Activated naive CD4-positive, alpha-beta T cell treated with anti-CD3 and anti-CD28 coated beads, Interleukin-2, amount 50 U/mL, for 16 hours (primary cell): ENCODE measurements at places on chromosomes 6 and 20.

- DNase-seq = no peak
Measured at GRCh38 chr20:50982363-50982762, 23.7 kb downstream of the MOCS3 start.

DNA sequence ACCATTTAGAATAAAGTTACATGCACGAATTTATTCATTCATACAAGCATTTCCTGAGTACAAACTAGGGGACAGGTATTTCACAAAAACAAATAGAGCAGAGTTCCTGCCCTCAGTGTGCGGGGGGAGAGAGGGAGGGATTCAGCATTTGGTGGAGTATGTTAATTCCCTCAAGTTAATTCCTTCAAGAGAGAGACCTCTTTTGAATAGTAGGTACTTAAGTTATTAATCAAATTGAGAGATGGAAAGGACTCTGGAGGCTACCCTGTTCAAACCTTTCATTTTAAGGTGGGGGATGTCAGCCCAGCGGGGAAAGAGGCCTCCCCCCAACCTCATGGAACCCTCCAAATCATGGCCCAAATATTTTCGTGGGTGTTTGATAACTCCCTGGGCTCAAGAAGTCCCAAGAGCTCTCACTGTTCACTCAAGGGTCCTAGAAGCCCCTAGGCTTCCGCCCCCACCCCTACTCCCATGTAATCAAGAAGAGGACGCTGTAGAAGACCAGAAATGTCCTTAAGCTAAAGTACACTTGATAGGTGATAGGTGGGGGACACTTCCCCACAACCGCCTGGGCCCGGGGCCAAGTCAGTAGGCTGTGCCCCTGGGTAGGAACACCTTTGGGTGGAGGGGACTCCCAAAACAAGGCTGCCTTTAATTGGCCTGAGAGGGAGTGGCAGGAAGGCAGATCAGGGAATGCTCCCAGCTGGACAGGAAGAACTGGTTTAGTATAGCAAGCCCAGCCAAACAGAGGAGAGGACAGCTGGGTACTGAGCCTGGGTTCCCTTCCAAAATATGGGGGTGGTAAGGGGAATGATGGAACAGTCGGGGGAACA, 2.9 kb downstream of the SDC4 start:
- DNase-seq = no peak

- no peak for DNase-seq
Measured at GRCh38 chr6:4125500-4125899, 9.9 kb downstream of the ECI2 start.

GRCh38 chr20:33875055-33875454, 63.9 kb downstream of the CHMP4B start:
- DNase-seq = no peak

DNA sequence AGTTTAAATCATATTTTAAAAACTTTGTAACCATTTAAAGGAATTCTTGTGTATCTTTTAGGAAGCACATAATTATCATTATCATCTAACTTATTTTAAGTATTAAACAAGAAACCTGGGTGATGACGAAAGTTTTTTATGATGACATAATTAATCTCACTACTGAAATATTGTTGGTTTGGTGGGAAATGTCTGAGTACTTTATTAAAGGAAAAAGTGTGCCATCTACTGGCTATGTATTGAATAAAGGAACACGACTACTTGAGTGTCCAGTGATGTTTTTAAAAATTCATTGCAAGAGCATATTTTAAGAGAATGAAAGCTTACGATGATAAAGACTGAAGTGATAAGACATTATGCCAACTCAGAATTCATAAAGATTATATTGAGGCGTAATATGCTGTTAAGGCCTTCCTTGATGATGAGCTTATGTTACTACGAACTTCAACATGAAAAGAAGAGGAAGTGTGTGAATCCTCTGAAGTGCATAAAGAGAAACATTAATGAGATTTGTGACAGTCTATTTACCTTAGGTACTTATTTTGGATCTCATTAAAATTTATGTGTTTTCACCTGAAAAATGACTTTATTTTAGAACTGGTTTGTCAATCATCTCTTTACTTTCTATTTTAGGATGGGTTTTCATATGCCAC, 12.0 kb upstream of the TRMT11 start:
- no peak for DNase-seq

DNA sequence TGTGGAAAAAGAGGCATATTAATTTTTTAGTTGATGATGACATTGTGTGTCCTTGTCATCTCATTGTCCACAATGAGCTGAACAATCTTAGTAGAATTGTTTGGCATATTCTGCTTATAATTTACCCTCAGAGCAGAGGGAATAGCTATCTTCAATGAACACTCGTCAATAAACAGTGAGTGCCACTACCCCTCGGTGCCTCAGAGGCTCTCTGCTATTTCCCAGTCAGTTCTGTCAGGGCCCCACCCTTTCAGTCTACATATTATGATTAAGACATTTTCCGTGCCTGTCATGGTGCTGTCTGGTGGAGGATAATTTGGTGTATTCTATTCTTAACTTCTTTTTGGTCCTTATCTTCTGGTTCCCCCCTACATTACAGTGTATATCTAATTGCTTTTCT, 31.2 kb downstream of the NUS1 start:
- no peak for DNase-seq

GRCh38 chr6:73134588-73134987, 90.7 kb downstream of the KHDC1L start:
- peak; percentile 24 for DNase-seq

GRCh38 chr20:3699037-3699436, 13.4 kb downstream of the SIGLEC1 start:
- no peak for DNase-seq

DNA sequence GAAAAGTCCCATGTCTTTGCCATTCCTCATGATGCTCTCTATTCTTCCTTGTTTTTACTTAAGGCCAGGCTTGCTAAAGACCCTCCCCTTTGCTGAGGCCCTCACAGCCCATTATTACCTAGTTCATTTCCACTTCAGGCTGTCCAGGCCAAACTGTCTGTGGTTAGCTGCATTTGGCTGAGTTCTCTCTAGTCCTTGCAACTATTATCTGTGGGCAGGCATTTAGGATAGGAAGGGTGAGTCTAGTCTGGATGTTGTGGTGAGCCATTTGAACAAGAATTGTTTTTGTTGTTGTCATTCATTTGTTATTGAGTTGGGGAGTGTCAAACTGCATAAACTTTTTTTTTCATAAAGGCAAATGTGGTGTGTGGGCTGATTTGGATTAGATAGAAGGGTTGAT, 182.4 kb downstream of the CD109 start:
- DNase-seq = no peak

GRCh38 chr20:61173961-61174725, 77.9 kb upstream of the CDH4 start:
- no peak for DNase-seq

- DNase-seq = no peak
Measured at GRCh38 chr6:111683749-111684267, 78.1 kb upstream of the TRAF3IP2 start.

- DNase-seq = no peak
Measured at GRCh38 chr6:125165256-125165655, 11.7 kb downstream of the TPD52L1 start.

GRCh38 chr6:109229536-109229935, 134.2 kb downstream of the CEP57L1 start:
- no peak for DNase-seq

- DNase-seq = no peak
Measured at GRCh38 chr20:5654557-5654956, 95.6 kb upstream of the SHLD1 start.

DNA sequence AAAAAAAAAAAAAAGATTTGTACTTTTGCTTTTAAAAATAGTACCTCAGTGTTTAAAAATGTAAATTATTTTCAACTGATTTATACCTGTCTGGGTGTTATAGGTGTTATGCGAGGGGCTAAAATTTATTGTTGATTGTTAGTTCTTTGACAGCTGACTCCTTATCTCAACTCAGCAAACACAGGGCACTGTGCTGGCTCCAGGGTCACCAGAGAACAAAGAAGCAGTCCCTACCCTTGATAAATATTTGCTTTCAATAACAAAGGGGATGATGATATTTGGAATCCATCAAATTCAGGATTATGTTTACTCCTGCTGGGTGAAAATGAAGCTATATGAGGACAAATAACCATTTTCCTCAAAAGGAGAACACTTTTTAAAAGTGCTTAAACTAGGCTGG, 34.2 kb upstream of the KAT14 start:
- no peak for DNase-seq

- no peak for DNase-seq
Measured at GRCh38 chr6:47151232-47151898, 109.2 kb upstream of the ADGRF1 start.

- DNase-seq = no peak
Measured at GRCh38 chr6:41967312-41968287, 26.0 kb upstream of the CCND3 start.

GRCh38 chr20:48191200-48191599, 405.9 kb upstream of the SULF2 start:
- DNase-seq = no peak

GRCh38 chr6:134873500-134874388, 76.2 kb downstream of the ALDH8A1 start:
- peak; percentile 14 for DNase-seq

- DNase-seq = no peak
Measured at GRCh38 chr6:154140743-154141142, 101.7 kb downstream of the OPRM1 start.

GRCh38 chr20:6081236-6081635, 27.4 kb upstream of the LRRN4 start:
- DNase-seq = no peak

DNA sequence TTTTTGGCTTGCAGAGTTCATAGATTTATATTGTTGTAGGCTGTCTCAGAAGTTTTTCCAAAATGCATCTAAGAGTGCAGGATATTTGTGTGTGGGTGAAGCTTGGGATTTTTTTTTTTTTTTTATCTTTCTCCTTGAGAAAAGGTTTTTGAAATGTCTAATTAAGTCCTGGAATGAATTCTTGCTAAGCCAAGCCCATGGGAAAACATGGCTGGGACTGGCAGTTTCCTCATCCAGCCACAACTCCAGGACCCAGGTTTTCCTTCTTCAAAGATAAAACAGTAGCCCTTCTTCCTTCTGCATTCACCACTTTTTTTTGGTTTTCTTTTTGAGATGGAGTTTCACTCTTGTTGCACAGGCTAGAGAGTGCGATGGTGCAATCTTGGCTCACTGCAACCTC, 242.5 kb upstream of the JAG1 start:
- DNase-seq = no peak

GRCh38 chr6:109303640-109304283, 78.5 kb downstream of the CD164 start:
- no peak for DNase-seq

- no peak for DNase-seq
Measured at GRCh38 chr6:162829013-162829742, 101.4 kb downstream of the PACRG start.

GRCh38 chr6:142218446-142218845, 71.4 kb downstream of the VTA1 start:
- DNase-seq = no peak

GRCh38 chr6:128513878-128514277, 6.5 kb downstream of the PTPRK start:
- DNase-seq = no peak

DNA sequence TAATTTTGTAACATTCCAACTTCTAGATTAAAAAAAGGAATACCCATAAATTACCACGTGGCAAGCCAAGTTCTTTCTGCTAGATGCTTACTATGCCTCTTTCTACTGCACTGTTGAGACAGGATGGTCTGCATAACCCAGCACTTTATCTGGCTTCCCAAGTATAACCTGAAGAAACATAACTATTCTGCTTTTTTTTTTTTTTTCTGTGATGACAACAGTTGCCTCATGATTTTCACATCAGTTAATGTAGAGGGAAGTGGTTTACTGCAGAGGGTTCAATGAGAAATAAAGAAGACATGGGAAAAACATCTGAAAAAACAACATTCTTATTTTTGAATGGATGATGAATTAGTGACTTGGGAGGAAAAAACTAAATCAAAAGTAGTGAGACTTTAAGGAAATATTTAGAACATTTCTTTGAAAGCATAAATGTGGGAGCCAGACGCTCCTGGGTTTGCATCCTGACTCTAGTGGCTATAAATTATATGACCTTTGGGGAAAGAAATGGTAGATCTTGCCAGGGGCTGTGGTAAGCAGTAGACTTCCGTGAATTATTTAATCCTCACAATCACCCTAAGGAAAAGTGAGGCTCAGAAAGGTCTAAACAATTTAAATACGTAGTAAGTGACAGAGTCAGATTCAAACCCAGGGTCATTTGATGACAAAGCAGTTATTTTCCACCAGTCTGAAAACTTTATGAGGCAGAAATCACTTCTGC, 230.7 kb downstream of the PHACTR1 start:
- DNase-seq = no peak

- peak; percentile 34 for DNase-seq
Measured at GRCh38 chr6:106103728-106104109, 17.6 kb downstream of the PRDM1 start.

DNA sequence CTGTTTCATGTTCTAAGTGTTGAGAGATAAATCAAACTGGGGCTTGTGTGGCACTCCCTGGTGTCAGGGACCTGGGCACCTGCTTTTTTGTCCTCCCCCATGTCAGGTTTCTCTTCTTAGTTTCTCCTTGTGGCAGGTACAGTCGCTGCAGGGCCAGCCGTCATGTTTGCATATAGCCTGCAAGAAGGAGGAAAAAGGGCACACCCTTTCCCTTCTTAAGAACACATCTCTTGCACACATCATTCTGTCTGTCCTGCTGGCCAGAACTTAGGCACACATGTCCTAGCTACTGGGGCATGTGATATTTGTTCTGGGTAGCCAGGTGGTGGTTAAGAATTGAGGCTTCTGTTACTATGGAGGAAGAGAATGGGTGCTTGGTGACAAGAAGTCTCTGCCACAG, 27.9 kb downstream of the CDC5L start:
- no peak for DNase-seq

GRCh38 chr6:166162599-166163342, 4.9 kb downstream of the TBXT start:
- DNase-seq = no peak

DNA sequence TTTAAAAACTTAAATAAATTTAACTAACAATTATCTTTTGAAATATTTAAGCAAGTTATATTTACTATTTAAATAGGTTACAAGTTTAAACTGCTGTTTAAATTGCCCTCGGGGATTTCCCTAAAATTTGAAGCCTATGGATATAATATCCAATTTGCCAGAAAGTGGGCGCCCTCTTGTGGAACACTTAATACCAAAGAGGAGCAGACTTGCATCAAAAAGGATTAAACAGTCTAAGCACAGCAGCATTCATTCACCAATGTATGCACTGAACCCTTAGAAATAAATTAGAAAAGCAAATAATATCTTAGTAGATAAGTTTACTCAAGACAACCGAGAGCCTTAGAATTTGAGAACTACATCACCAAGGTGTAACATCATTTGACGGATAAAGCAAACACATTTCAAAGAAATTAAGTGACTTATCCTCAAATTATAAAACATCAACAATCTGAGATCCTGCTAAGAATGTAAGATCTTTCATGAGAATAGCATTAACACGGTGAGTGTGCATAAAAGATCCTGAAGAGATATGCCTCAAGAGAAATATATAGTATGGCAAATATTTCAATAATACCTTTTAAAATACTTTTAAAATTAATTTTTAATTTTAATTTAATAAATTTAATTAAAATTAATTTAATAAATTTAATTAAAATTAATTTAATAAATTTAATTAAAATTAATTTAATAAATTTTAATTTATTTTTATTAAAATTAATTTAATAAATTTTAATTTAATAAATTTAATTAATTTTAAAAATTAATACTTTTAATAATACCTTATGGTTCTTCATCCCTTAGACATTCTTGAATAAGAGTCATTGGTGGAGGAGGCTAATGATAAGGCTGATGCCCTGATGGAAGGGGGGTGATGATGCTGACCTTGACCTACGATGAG, 11.5 kb upstream of the MEP1A start:
- DNase-seq = no peak

- no peak for DNase-seq
Measured at GRCh38 chr20:57564951-57565642, 4.2 kb downstream of the PCK1 start.
